ENCODE measurements at places on chromosomes 3 and 15.

DNA sequence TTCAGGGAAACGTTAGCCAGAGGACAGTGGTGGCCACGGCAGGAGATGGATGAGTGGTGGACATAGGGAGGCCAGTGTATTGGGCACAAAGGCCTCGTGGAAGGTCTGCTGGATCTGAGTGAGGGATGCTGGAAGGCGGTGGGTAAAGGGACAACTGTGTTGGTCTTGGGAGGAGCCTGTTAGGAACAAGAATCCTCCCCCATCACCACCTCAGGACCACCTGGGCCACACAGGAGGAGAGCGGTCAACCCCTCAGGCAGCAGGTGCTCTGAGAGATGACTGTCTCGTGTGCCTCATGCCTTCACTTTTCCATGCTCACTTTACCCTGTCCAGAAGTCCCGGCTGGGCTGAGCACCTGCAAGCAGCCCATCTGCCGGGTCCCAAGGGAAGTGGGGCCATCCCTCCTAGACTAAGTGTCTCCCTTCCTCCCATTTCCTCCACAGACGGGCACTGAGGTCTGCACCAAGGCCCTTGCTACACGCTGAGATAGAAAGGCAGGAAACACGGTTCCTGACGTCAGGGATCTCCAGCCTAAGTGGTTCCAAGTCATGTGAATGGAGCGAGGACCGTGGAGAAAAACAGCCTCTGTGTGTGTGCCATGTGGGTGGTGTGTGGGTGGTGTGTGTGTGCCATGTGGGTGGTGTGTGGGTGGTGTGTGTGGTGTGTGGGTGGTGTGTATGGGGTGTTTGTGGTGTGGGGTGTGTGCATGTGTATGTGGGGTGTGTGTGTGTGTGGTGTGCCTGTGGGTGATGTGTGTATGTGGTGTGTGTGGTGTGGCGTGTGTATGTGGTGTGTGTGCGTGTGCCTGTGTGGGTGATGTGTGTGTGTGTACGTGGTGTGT is 47.8 kb upstream of the CTSH start:
- DNase-seq: no peak

DNA sequence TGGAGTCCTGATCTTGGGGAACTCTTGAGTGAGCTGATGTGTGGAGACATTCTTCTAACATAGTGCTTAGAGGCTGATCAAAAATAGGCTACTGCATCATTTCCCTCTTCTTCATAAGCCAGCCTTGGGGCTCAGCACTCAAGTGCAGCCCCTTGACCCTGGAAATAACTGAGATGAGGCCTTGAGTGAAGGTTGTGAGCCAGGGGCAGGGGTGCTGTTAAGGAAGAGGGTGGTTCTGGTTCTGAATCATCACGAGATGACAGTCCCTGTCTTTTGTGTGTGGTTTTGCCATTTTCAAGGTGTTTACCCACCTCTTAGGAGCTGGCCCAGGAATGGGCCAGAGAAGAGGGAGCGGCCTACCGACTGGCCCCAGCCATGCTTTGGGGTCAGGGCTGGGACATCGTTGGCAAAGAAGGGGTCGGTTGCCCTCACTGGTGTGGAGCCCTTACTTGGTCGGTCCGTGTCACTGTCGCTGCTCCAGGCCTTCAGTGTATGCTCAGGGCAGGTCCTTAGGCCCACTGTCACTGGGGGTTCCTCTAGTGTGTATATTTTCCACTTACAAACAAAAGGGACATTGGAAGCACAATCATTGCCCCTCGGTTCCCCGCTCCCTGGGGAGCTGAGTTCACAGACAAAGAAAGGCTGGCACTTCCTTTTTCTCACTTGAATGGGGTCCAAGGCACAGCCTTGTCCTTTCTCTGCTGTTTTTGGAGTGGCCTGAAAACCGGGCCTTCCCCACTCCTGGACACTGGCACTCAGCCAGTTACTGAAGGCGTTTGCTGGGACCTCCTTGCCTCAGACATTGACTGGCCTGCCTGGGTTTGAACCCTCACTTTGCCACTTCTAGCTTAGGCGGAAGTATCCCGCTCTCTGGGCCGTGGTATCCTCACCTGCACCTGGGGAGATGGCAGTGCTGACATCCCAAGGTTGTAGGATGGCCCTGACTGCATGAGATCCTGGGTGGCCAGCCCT is 46.6 kb downstream of the SLC6A6 start:
- no peak for DNase-seq

- no peak for DNase-seq
Observed at GRCh38 chr15:65551183-65551582, 20.9 kb downstream of the HACD3 start.

- no peak for DNase-seq
Observed at GRCh38 chr3:69745505-69745904, 6.2 kb downstream of the MITF start.

- DNase-seq: no peak
Observed at GRCh38 chr3:150303768-150304167, 104.3 kb upstream of the TSC22D2 start.

DNA sequence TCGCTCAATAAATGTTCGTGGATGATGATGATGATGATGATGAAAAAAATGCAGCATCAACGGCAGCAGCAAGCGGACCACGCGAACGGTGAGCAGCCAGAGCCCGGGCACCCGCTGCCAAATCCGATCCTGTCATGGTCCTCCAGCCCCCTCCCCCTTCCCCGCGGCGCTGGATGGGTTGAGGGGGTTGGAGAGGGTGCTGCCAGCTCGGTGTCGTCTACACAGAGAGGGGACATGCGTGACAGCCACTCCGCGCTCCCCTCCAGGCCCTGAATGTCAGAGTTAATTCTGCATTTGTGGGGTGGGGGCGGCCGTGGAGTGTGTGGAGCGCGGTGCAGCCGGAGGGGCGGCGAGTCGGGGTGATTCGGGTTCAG is 722 bp downstream of the CACNA1D start:
- DNase-seq: no peak

DNA sequence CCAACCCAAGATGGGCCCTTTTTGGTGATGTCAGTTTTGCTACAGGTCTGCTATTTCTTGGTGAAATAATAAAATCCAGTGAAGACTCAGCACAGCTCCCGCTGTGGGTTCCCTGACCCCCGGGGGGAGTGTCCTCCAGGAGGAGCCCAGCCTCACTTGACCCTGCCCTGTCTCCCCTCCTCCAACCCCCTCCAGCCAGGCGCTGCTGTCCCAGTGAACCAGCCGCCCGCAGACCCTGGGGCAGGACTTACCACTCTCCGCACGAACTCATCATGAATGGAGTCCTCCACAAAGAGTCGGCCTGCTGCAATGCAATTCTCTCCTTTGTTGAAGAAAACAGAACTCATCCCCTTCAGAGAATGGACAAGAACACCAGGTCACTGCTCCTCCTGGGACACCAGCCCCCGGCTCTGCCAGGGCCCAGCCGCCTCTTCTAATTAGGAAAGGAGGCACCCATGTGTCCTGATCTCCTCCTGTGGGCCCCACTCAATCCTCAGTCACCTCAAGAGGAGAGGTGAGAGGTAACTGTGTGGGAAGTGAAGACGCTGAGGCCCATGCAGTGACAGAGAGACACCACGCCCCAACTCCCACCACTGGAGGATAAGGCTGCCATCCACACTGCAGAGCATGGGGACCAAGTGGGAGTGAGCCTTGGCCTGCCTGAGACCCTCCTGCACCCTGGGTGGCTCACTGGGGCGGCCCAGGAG is 28.8 kb upstream of the SLC41A3 start:
- no peak for DNase-seq

DNA sequence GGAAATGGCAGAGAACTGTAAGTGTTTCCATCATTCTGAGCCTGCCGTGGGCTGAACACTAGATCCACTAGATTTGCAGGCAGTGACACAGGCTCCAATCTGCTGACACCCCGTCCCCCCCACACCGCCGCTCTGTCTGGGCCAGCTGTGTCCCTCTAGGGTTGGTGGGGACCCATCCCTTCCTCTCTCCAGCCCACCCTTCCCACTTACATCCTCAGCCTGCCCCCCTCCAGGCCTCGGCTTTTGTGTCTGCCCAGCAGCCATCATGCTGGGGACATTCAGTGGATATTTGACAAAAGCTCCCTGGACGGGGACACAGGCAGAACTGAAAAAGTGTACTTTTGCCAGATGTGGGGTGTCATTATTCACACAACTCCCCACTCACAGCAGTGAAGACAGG is 10.7 kb upstream of the LRRK1 start:
- no peak for DNase-seq

- no peak for DNase-seq
Observed at GRCh38 chr3:32413845-32414521, 22.3 kb downstream of the CMTM7 start.

GRCh38 chr3:194310060-194310835 is 40.9 kb downstream of the CPN2 start:
- no peak for DNase-seq

DNA sequence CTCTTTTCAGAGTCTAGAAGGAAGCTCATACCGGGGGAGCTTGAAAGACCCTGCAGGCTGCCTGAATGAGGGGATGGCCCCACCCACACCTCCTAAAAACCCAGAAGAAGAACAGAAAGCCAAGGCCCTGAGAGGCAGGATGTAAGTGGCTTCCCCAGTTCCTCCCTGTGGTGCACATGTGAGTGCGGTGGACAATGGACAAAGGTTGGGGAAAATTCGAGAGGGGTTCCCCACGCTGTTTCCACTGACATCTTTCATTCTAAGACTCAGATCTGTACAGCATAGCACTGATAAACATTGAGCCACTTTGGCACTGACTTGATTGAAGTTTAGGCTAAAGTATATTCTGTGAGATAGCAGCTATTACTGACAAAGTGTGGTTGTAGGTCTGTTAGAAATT is 79.5 kb upstream of the UMPS start:
- DNase-seq: no peak

- no peak for DNase-seq
Observed at GRCh38 chr3:76664816-76665215, 375.1 kb upstream of the ROBO2 start.

- no peak for DNase-seq
Observed at GRCh38 chr15:34818526-34818925, 23.2 kb upstream of the ACTC1 start.

DNA sequence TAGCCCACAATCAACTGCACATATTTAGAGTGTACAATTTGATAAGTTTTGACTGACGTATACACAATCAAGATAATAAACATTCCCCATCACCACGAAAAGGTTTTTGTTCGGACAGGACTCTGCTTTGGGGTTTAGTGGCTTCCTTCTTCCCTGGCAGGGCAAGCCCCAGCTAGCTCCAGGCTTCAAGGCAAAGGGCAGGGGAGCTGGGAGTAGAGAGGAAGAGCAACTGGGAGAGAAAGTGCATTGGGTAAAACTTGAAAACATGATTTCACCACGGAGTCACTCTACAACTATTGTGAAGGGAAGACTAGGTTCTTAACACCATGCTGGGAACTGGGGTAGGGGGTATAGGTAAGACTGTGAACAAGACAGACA is 185.1 kb upstream of the UBE2E1 start:
- no peak for DNase-seq

DNA sequence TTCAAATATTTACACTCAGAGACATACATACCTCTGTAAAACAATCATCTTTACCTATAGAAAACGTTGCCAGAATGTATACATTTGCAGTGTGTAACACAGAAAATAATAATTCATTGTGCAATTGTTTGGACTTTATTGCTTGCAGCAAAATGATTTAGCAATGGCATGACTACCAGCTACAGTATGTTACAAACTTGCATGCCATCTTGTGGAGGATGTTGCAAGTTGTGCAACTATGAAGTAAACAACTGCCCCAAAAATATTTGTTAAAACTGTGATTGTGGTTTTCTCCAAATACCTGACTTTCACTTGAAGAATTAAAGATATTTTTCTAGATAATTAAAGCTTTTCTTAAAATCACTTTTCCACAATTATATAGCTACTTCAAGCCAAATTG is 27.1 kb upstream of the C3orf49 start:
- no peak for DNase-seq

DNA sequence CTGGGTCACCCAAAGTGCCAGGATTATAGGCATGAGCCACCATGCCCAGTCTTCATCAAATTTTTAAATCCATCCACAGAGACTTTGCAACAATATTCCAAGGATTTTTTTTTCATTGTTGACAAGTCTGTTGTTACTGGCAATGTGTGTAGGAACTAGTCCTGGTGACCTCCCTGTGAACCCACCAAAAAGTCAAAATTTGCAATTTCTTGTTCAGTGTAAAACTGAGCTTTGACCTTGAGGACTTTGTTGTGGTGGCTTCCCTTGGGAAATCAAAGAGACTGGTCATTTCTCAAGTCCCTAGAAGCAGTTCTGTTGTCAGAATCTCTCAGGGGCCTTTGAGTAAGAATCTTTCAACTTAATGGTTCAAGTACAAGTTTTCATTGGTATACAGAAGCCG is 36.9 kb upstream of the COL8A1 start:
- no peak for DNase-seq

- no peak for DNase-seq
Observed at GRCh38 chr15:65328506-65329287, 24.2 kb downstream of the RNU5B-1 start.

- no peak for DNase-seq
Observed at GRCh38 chr3:196996454-196997265, 28.0 kb upstream of the PIGZ start.

DNA sequence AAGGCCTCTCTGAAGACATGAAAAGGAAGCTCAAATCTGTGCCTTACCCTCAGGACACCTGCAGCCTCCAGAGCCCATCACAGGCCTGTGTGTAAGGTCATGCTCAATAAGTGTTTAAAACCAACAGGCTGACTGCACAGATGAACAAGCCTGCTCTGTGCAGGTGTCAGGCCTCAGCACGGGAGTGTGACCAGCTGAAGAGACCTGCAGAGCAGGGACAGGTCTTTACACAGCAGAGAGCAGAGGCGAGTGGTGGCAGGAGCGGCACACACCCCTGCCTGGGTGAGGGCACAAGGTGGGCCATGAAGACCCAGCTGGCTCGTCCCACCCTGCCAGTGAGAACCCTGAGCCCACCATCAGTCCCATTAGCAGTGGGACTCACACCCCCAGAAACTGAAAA is 56.9 kb downstream of the ROPN1B start:
- no peak for DNase-seq

GRCh38 chr3:158531334-158531733 is 39.7 kb upstream of the MLF1 start:
- no peak for DNase-seq

- no peak for DNase-seq
Observed at GRCh38 chr3:149150436-149150835, 21.0 kb downstream of the HPS3 start.

- DNase-seq: no peak
Observed at GRCh38 chr3:58117561-58118181, 93.1 kb downstream of the DNASE1L3 start.

DNA sequence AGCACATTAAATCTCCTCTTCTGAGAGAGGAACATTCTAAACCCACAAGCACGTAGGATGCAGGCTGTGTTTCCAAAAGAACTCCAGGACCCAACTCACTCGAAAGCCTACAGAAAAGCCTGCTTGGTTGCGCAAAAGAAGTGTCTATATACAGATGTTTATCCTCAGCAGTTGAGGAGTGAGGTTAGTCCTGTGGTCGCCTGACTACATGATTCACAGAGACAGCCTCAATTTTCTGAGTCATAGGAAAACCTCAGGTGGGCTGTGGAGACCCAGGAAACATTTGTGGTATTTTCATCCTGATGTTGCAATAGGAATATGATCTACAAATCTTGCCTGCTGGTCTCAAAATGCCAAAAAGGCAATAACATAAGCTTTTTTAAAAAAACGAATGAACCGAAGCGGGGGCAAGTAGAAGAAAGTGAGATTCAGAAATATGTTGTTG is 183.8 kb upstream of the THRB start:
- no peak for DNase-seq
